Activated naive CD4-positive, alpha-beta T cell treated with anti-CD3 and anti-CD28 coated beads, Interleukin-2, amount 10 ng/mL, durations not matched to agents 7 days and 5 days (primary cell): ENCODE measurements at places on chromosomes 1 and 21.

GRCh38 chr1:201489643-201490261, 17.2 kb downstream of the CSRP1 start:
- no peak for DNase-seq

GRCh38 chr1:15684042-15684461, at the start of gene PLEKHM2:
TSS of gene PLEKHM2 (plus strand) at chr1:15684320. CDS start at chr1:15684559, 239 bp downstream.
- DNase-seq = peak; percentile 63

- no peak for DNase-seq
Measured at GRCh38 chr1:199762572-199762971, 264.9 kb upstream of the NR5A2 start.

DNA sequence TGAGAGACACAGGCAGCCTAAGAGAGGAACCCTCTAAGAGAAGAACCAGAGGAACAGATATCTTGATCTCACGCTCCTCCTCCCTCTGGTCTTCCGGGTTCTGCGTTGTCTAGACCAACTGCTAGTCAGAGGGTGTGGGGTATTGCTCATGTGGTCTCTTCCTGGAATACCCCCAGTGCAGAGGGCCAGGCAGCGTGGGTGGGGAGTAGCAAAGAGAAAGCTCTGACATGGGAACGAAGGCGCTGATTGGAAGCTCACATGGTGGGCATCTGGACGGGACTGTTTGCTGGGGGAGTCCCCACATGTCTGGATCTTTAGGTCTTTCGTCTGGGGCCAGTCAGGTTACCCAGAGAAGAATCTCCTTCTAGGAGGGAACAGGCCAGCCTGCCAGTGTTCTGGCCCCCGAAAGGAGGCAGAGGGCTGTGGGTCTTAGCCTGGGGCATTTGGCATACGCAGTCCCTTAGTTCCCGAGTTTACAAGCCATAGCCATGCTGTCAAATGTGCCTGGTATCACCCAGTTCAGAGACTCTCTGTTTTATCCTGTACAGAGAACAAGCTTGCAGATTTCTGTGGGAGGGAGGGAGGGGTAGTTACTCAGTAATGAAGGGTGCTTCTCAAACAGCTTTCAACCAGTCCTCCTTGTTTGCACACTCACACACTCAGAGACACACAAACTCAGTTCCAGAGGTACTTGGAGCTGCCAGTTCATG, 18.3 kb upstream of the IL6R start:
- DNase-seq = peak; percentile 60

GRCh38 chr21:34313116-34313515, 50.7 kb upstream of the KCNE2 start:
- no peak for DNase-seq

DNA sequence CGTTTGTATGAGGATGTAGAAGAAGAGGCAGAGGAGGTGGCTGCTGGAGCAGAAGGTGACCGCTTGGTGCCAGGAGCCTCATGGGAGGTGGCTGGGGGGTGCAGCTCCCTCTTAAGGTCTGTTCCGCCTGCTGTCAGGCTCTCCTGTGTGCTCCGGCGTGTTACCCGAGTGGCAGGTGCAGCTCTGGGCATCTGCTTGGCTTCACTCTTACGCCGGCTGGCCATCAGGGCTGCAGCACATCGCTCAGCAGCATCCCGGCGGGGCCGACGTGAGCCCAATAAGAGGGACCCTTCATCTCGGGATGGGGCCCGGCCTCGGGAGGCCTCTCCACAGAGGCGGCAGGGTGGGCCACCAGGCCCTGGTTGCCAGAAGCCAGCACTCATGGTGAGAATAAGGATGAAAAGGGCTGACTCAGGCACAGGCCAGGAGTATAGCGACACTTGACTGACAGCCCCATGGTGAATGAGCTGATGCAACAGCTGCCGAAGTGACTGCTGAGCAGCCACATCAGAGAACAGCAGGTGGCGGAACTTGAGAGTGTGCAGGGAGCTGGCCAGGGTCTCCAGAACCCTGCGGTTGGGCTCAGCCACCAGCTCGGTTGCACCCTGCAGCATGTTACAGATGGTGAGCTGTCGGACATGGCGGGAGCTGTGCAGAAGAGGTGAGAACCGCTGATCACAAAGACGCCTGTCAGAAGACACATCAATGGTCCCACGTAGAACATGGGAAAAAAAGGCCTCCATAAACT, 17.5 kb downstream of the LRRC41 start:
- peak; percentile 57 for DNase-seq

- no peak for DNase-seq
Measured at GRCh38 chr1:201531551-201532425, 7.1 kb upstream of the NAV1 start.

- no peak for DNase-seq
Measured at GRCh38 chr1:244680667-244681066, 27.7 kb downstream of the DESI2 start.

- DNase-seq = no peak
Measured at GRCh38 chr1:247440001-247440620, 17.8 kb downstream of the OR2B11 start.

DNA sequence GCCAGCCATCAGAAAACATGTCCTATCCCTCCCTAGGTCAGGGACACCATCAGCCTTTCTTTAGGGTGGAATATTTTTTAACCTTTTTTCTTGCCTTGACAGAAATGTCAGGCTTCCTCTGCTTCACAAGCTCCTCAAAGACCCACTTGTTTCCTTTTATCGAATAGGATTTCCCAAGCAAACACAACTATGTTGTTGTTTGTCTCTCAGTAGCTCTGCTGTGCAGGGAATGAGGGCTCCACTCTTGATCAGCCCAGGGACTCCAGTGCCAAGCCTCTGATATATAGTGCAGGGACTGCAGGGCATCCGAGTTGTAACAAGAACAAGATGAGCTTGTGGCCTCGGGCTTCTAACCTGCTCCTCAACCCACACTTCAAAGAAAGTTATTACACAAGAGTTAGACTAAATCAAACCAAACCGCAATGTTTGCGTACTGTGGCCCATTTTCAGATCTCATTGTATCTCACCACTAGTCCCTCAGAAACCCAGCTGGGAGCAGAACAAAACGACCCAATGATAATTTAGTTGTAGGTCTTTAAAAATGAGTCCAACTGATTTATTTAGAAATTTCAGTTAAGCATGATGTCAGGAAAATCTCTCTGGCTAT, 108.1 kb downstream of the ATG4C start:
- DNase-seq = no peak

DNA sequence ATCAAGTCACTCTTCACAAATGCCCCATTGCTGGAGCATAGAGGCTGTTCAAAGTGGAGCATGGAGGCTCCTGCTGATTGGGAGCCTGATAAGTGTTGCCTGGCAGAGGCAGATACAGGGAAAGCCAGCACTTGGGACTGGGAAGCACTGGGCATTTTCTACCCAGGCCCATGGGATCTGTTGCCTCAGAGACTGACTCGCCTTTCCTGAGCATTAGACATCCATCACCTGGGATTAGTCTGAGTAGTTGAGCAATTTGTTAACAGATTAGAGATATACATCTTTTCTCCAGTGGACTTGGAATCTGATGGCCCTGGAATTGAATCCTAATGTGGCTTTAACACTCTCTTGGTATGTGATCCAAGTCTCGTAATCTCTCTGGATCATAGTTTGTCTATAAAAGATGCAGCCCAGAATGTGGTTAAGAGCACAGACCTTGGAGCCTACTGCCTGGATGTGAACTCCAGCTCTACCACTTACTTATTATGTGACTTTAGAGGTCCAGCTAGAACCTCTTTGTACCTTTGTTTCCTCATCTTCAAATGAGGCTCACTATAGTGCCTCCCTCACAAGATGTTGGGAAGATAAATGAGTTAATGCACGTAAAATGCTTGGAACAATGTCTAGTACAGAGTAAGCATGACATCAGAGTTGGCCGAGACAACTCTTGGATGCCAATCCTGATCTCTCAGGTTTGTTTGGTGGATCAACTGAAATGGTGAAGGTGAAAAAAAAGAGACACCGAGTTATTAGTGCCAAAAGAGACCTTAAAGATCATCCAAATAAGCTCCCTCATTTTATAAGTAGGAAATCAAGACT, 38.3 kb upstream of the NRDC start:
- DNase-seq = no peak
